Esophagus mucosa (tissue), 1 donor: ENCODE measurements at places on chromosomes 3 and 15. TPM values are rescaled to one million over a fixed set of nuclear protein-coding genes. Genes with fewer than 3 reads are reported as not detected.

DNA sequence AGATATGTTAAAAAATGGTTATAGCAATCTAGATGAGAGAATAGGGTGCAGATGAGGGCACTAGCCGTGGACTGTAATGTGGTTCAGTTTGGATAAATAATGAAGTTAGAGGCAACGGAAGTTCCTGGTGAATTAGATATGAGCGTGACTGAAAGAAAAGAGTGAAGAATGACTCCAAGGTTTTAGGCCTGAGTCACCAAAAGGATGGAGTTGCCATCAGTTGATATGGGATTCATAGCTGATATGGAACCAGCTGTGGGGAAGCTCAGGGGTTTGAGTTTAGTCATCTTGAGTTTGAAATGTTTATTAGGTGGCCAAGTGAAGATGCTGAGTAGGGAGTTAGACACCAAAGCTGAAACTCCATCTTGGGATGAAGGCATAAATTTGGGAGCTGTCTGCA, 66.2 kb downstream of the SSR3 start:
- ATAC-seq, result no peak

GRCh38 chr3:25558121-25558520, 106.6 kb downstream of the TOP2B start:
- ATAC-seq, result no peak

- no peak for ATAC-seq
Observed at GRCh38 chr3:13665582-13666226, 116.8 kb downstream of the FBLN2 start.

DNA sequence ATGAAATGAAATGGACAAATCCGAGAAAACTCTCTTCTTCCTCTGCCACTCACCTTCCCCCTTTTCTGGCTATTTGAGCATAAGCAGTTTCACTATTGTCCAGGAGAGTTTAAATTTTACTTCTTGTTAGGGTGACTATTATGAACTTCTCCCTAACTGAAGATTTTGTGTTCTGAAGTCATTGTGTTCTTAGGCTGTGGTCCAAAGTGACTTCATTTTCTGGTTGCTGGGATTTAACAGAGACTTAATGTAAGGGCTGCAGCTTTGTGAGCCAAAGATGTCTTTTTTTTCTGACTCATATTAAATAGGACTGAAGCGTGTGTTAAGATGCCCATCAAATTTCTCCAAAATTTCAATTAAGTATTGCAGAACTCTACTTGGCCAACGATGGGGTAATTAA, 46.5 kb upstream of the FSTL1 start:
- ATAC-seq, result no peak

Gene ZPLD1
- not detected for total RNA-seq

- peak; percentile 62 for ATAC-seq
Observed at GRCh38 chr15:50953302-50953701, 44.8 kb downstream of the AP4E1 start.

DNA sequence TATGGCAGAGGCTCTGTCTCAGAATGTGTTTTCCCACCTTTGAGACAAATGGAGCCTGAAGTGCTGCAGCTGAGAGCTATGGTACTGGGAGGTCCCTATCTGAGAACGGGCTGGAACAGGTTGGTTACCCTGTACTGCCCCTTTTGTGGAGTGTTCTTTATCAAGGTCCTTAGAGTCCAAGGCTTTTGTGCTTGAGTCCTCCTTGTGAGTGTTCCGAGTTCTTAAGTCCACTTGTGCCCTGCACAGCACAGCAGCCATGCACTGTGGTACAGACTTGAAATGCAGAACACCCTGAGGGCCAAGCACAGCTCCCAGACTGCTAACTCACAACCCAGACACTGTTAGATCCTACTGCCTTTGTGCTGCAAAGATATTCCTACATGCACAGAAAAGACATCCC, 67.8 kb downstream of the ARHGAP31 start:
- ATAC-seq, result no peak

GRCh38 chr15:45101749-45102148, 12.2 kb downstream of the DUOX2 start:
- ATAC-seq, result peak; percentile 30

Gene GOLGA6L7
- total RNA-seq, result not detected

- no peak for ATAC-seq
Observed at GRCh38 chr3:99891610-99892285, 74.1 kb downstream of the CMSS1 start.

Gene CA12
- 138 TPM for total RNA-seq

DNA sequence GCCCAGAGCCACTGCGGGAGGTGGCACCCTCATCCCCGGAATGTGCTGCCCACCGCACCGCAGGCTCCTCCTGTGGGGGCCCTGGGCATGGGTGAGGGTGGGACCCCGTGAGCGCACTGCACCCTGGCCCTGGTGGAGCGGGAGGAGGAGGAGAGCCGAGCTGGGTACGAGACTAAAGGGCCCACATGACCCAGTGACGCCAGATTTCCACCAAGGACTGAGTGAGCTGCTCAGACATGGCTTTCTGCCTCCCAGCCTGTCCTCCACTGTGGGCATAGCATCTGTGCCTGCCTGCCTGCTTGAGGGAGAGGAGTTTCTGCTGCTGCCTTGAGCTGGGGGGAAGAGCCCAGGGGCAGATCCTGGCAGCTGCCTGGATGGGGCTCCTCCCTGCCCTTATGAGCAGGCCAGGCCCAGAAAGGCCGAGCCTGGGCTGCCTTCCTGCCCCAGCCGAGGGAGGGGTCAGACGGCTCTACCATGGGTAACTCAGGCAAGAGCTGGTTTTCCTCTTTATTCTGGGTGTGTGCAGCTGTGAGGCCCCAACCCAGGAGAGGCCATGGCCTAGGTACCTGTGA, 88.4 kb downstream of the VGLL4 start:
- no peak for ATAC-seq

Gene SCAANT1
- not detected for total RNA-seq

Gene RYR3
- total RNA-seq, result 0.72 TPM

Gene SH2D7
- total RNA-seq, result not detected

GRCh38 chr3:174441588-174442301, 417.4 kb upstream of the NAALADL2 start:
- ATAC-seq, result no peak

DNA sequence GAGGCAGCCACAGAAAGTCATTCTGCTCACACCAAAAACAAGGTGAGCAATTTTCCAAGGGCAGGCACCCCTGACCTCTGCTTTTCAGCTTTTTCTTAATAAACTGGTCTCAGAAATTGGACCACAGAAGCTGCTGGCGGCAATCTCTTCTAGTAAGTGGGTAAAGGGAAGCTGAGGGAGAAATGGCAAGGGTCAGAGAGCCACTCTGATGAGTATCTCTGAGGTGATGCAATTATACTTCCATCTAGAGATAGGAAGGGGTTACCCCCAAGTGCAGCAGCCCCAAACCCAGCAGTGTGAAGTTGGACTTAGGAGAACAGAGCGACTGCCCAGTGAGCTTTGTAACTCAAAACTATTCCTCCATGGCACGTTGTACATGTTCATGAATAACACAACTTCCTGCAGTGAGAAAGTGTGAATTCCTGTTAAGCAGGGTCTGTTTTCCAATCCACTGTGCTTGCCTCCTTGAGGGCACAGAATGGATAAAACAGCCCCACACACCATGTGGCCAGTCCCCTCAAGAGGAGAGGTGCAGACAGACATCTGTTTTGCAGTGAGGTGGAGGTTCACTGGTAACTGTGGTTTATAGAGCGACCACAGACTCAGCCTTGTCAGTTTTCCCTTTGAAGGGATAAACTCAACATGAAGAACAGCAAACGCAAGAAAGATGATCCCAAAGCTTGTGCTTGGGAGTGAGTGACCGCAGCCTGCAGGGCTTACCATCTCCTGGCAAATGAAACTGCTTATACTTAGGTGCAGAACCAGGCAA, 683.4 kb upstream of the CFAP20DC start:
- no peak for ATAC-seq

DNA sequence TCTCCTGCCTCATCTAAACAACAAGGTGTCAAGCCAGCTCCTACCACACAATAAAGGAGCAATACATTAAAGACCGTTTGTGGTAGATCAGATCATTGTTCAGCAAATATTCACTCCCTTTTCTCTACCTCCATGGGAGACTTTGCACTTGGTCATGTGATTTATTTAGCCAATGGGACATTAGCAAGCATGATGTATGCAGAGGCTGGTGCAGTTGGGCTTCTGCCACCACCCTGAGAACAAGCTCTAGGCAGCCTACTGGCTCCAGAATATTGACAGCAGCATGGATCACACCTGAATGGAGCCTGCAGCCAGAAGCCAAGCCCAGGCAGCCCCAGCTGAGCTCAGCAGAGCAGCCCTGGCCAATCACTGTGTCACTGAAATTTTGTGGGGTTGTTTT, 99.4 kb upstream of the UBE2E2 start:
- no peak for ATAC-seq
